ENCODE measurements at places on chromosomes 3 and 15.
A peak's percentile ranks its signal among the peaks of the same experiment; 100 is the strongest.

DNA sequence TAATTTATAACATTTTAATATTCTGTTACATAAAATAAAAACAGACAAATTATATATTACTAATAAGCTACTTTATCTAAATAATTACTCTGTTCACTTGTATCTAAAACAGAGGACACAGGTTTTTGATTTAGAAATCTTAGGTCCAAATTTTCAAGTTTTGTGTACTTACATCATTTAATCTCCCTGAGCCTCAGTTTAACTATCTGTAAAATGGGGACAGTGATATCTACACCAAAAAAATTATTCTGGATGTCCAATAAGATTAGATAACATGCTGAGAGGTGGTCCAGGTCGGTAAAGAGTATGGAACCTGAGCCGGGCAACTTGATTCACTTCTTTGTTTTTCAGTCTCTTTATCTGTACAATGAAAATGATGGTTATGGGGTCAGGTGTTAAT lies 263.8 kb upstream of the CDIN1 start:
- no peak for DNase-seq

- DNase-seq: no peak
These were observed 1.9 kb downstream of the CBLB start for GRCh38 chr3:105866656-105867653.

DNA sequence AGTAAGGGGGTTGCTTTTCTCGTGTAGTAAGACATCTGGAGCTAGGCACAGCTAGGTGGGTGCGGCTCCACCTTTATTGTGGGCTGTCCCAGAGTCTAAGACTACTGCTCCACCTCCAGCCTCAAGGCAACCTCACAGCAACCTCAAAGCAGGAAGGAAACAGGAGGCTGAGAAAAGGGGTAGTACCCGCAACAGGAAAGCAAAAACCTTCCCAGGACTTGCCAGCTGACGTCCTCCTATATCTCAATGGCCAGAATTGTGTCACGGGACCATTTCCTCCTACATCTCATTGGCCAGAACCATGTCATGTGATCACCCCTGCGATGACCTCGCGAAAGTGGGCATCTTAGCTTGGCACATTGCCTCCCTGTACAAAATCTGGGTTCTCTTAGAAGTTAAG lies 4.3 kb upstream of the GPR160 start:
- DNase-seq: no peak

GRCh38 chr3:32109256-32109655 lies 2.8 kb downstream of the GPD1L start:
- DNase-seq: peak; percentile 62
